ENCODE measurements at places on chromosomes 5 and 9.

GRCh38 chr5:149948993-149949392 lies 4.4 kb upstream of the PDE6A start:
- DNase-seq: no peak

DNA sequence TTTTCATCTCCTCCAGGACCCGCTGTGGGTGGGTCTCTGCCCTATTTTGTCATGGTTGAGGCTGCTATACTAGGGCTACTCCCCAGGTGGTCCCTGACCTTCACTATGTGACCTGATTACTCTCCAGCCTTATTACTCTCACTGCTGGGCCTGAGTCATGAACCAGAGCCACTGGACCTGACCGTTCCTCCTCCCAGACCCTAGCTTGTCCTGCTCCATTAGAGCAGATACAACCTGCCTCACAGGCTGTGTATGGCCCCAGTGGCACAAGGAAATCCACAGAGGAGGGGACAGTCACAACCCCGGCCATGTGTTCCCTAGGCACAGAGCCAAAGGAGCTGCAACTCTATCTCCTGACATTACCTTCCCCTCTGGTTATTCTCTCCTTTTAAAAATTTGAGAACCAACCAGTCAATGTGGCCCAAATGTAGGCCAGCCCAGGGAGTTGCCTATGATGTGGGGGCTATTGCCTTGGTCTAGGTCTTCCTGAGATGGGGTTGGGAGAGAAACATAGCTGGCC lies 96.0 kb upstream of the FSTL4 start:
- DNase-seq: no peak

DNA sequence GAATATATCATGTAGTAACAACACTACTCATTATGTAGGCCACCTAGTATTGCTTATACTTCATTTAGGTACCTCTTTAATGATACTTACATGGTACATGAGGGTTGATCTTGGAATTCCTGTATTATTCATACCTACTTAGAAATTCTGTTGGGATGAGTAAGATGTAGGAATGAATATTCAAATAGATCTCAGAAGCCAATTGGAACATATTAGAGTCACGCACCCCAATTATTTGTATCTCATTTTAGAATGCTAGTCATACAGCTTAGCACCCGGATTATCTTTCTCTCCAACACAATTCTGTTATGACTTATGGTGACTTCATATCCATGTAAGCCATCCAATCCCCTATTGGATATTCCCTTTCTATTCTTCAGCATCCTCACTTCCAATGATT lies 106.7 kb upstream of the SH3GL2 start:
- no peak for DNase-seq

- no peak for DNase-seq
Observed at GRCh38 chr5:110815916-110816605, 77.3 kb downstream of the SLC25A46 start.

DNA sequence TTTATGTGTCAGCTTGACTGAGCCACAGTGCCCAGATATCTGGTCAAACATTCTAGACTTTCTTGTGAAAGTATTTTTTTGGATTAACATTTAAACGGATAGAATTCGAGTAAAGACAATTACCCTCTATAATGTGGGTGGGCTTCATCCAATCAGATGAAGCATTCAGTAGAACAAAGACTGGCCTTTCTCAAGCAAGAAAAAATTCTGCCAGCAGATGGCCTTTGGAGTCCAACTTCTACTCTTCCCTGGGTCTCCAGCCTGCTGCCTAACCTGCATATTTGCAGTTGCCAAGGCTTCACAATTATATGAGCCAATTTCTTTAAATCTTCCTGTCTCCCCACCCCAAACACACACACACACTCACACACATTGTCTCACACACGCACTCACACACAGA lies 86.4 kb downstream of the MED10 start:
- DNase-seq: no peak

DNA sequence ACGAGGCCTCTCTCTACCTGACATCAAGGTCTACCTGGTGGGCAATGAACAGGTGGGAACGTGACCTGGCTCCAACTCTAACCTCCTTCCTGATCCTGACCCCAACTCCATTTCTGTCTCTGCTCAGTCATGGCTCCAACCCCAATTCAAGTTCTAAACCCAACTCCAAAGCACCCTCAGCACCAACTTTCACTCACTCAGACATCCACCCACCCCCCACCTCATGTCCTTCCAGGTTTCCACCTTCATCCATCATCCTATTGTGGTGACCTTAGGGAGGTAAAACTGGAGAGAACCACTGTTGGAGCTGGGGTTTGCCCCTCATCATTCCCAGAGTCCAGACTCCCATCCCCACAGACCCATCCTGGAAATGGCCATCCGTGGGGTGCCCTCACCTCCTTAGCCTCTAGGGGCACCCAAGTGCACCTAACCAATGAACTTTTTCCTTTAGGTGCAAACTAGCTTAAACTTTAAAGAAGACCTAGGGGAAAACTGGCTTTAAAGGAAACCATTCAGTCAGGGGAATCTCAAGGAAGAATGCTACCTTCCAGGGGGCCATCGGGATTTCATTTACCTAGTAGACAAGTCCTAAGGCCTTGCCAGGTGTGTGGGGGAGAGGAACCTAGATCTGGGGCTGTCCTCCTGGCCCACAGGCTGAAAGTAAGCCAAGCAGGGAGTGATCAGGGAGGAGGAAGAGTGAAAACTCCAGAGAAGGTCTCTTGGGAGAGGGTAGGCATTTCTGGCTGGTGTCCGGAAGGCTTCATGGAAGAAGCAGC lies 11.3 kb downstream of the RGS14 start:
- DNase-seq: peak; percentile 54

DNA sequence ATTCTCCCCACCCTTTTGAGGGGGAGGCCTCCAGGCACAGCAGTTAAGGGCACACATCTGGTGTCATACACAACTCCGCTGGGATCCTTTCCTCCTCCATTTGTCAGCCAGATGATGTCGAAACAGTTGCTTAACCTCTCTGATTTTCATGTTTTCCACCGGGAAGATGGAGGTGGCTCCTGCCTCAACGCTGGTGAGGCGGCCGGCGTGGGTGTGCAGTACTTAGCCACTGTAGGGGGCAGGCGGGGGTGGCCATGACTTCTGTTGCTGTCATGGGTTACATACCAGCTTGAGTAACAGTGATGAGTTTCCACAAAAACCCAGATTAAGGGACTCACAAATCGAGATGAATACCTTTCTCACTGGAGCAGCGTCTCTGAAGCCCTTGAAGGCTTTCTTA lies 63.1 kb upstream of the EPB41L4B start:
- DNase-seq: no peak

DNA sequence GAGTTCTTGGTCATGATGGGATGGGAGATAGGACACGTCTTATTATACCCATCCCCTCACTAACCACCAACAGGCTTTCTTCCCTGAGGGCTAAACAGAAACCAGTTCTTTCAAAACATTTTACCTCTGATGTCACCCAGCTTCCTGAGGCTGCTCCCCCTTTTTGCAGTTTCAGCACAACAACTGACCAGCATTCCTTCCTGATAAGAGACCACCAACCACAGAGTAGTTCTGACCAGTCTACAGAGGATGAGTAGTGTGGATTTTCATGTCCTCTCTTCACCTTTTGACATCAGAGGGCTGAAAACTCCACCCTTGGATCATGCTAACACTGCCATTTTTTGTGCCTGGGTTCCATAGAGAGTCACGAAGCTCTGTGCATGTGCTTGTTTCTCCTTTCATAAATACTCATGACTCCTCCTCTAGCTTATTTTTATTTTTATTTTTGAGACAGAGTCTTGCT lies 82.6 kb downstream of the OSTF1 start:
- DNase-seq: no peak

GRCh38 chr9:33041432-33042188 lies 16.5 kb downstream of the DNAJA1 start:
- no peak for DNase-seq

GRCh38 chr5:94082405-94082804 lies 341.0 kb upstream of the POU5F2 start:
- no peak for DNase-seq

DNA sequence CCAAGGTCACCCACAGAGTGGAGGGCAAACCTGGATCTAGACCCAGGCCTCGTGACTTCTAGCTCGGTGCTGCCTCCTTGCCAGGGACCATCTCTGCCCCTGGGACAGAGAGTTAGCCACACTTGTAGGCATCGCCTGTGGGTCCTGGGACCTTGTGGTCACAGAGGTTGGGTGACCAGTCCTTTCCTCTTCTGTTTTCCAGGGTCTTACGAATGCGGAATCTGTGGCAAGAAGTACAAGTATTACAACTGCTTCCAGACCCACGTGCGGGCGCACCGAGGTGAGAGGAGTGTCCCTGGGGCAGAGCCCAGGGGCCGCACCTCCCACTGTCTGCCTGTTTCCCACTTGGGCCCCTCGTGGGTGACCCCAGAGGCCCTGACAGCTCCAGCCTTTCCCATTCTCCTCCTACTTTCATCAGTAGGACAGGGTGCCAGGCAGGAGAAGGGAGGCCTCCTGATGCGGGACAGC lies 76.3 kb downstream of the AMBP start:
- DNase-seq: no peak

GRCh38 chr5:119353686-119354366 lies 2.0 kb upstream of the TNFAIP8 start:
- DNase-seq: peak; percentile 61

DNA sequence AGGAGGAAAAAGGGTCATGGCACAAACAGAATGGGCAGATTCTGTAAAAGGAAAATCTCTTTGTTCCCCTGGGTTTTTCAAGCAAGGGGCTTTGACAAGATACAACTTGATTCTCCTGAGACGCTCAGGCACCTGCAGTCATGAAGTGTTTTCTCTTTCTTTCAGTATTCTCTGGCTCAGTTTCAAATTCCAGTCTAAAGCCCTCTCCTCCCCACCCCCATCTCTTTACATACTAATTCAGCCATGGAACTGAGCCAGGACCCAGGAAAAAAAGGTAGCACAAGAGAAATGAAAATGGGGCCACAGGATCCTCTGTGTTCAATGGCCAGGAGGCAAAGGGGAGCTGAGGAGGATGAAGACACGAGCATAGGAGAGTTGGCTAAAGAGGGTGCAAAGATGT lies 408.4 kb downstream of the SPOCK1 start:
- DNase-seq: no peak

- DNase-seq: peak; percentile 23
Observed at GRCh38 chr5:6705088-6705487, 8.1 kb upstream of the TENT4A start.

- DNase-seq: no peak
Observed at GRCh38 chr9:1766042-1766441, 249.1 kb upstream of the SMARCA2 start.

- DNase-seq: peak; percentile 53
Observed at GRCh38 chr5:143228597-143229293, 174.7 kb downstream of the NR3C1 start.

GRCh38 chr5:167877114-167877722 lies 414.2 kb upstream of the WWC1 start:
- no peak for DNase-seq

DNA sequence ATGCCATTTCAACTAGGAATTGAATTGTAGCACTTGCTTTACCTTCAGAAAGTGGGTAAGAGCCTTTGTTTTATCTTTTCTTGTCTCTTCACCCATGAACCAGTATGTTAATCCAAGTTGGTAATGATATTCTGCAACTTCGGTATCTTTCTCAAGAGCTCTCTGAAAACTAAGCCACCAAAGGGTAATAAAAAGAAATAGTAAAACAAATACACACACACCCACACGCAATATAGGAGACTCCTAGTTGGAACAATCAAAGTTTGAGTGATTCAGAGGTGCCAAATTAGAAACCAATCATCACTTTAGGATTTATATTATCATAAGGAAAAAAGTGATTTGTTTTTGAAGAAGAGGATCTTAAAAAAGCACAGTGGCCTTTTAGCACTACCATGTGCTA lies 30.4 kb downstream of the SKIC3 start:
- no peak for DNase-seq

GRCh38 chr5:584216-584615 lies 27.9 kb upstream of the CEP72 start:
- DNase-seq: no peak

DNA sequence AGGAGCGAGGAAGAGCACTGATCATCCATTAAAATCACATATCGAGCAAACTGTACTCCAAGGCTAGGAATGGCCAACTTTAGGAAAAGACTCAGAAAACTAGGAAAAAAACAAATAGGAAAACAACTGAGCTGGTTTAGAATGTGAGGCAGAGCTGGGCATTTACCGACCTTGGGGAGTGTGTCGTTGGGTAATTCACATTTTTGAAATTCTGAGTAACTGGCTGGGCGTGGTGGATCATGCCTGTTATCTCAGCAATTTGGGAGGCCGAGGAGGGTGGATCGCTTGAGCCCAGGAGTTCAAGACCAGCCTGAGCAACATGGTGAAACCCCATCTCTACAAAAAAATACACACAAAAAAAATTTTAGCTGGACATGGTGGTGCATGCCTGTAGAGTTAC lies 70.1 kb downstream of the ZFAND5 start:
- DNase-seq: no peak

- no peak for DNase-seq
Observed at GRCh38 chr5:96031180-96031579, 69.5 kb upstream of the ELL2 start.

DNA sequence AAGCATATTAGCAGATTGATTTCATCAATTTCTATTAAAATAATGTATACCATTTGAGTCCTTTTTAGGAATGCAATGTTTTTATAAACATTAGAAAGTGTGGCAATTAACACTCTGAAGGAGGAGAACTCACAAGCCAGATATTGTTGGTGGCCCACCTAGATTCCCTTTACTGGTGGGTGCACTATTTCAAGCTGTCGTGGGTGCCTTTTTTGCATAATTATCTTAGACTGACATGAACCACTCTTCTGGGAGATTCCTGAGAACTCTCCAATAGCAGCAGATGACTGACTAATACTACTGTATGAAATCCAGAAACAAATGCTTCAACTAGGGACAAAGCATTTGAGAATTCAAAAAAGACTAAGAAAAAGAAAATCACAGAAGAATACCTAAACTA lies 526.0 kb downstream of the CDH18 start:
- no peak for DNase-seq

GRCh38 chr9:95678759-95679158 lies 162.0 kb upstream of the PTCH1 start:
- DNase-seq: no peak

DNA sequence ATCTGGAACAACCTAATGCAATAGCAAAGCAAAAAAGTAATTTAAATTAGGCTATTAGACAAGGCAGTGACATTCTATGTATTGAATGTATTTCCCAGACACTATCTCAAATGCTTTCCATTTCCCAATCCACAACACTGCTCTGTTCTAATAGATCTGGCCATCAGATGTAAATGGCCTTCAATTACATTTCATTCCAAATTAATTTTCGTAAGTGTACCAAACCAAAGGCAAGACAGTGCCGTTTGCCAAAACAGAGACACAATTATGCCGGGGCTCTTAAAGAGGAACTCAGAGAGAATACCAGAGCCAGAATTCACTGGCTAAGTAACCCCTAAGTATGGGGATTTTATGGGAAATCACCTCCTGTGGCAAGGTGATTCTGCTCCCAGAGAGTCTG lies 63.1 kb downstream of the GNAQ start:
- no peak for DNase-seq

DNA sequence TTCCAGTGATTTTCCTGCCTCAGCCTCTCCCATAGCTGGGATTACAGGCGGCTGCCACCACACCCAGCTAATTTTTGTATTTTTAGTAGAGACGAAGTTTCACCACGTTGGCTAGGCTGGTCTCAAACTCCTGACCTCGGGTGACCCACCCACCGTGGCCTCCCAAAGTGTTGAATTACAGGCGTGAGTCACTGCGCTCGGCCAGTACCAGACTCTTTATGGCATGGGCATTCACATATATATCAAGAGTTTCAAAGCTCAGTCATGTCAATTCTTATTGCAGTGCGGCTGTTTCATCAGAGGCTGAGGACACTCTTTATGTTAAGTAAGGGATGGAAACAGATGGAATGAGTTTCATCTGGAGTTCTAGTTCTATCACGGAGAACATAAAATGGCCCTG lies 315.2 kb upstream of the CDH6 start:
- DNase-seq: no peak

GRCh38 chr5:168291342-168291963 lies at the start of gene WWC1:
Gene WWC1, plus strand, starts transcription at chr5:168291645. Its CDS starts 508 bp downstream, at chr5:168292153.
- peak; percentile 64 for DNase-seq

Measured in stimulated activated CD4-positive, alpha-beta T cell treated with anti-CD3 and anti-CD28 coated beads, Interleukin-15, amount 100 ng/mL, for 24 hours (primary cell).